ENCODE measurements at places on chromosomes 5 and 9. TPM values are rescaled to one million over a fixed set of nuclear protein-coding genes. Genes with fewer than 3 reads are reported as not detected.

- no peak for DNase-seq
Measured at GRCh38 chr9:104934691-104935500, 6.9 kb upstream of the ABCA1 start.

DNA sequence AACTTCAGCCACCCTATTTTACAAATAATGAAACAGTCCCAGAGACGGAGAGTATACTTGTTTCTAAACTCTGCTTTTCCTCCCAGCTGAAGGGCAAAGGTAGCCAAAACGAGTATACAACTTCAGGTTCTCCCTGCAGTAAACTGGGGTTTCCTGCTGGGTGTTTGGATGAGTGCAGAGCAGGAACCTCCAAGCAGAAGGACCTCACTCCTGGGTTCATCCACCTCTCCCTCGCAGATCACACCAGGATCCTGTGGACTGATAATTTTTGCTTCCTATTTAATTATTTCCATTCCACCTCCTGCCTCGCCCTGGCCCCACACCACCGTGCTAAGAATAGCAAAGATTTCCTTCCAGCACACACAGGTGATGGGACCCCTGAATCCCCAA lies 2.0 kb upstream of the FOXB2 start:
- no peak for DNase-seq

DNA sequence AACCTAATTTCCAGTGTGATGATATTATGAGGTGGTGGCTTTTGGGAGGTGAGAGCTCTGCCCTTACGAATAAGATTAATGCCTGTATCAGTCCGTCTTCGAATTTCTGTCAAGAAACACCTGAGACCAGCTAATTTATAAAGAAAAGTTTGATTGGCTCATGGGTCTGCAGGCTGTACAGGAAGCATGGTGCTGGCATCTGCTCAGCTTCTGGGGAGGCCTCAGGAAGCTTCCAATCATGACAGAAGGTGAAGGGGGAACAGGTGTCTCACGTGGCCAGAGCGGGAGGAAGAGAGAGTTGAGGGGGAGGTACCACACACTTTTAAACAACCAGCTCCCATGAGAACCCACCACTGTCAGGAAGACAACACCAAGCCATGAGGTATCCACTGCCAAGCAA lies 46.9 kb downstream of the C9orf50 start:
- no peak for DNase-seq

DNA sequence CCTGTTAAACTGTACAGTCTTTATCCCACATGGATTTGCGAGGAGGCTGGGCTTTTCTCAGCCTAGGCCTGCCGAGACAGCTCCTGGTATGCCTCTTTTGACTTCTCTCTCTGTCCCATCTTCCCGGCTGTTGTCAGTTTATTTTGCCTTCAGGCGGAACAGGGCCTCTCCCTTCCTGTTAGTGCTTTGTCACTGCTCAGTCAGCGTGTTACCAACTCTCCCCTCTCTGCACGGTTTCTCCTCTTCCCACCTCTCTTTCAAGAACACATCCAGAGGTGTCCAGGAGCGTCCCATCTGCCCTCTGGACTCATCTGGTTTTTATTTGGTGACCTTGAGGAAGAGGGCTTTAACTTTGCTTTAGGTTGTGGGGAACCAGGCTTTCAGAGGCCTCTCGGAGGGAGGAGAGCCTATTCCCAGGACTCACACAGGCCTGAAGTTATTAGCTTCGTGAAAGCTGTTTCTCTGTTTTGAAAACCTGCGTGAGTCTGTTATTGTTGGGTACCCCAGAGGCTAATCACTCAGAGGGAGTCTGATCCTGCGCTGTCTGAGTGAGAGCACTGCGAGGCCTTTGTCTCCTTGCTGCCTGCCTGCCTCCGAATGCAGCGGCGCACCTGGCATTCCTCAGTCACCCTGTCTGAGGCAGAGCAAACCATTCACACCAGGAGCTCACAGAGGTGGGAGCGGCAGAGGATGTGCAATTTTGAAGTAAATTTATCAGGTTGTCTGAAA lies 234.4 kb upstream of the MPDZ start:
- peak; percentile 60 for DNase-seq

GRCh38 chr9:112043423-112043822 lies 131.7 kb downstream of the SUSD1 start:
- no peak for DNase-seq

GRCh38 chr9:127635201-127635735 lies 23.2 kb downstream of the STXBP1 start:
- no peak for DNase-seq

DNA sequence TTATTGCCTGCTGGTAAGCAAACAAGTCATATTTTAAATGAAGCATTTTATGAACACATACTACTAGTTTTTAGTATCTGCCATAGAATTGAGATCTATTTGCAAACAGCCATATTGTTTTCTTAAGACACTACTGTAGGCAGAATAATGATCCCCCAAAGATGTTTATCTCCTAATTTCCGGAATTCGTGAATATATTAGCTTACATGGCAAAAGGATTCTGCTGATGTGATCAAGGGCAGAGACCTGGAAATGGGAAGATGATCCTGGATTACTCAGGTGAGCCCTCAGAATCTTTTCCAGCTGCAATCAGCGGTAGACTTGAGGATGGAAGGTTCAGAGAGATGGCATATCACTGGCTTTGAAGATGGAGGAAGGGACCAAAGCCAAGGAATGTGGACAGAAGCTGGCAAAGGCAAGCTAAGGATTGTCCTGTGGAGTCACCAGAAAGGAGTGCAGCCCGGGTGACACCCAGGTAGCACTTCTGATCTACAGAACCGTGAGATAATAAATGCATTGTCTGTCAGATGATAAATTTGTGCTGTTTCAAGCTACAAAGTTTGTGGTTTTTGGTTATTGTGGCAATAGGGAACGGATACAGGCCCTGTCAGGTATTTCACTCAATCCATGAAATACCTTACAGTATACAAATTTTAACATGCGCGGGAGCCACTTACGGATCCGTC lies 1.0 kb upstream of the ERCC6L2 start:
- no peak for DNase-seq

DNA sequence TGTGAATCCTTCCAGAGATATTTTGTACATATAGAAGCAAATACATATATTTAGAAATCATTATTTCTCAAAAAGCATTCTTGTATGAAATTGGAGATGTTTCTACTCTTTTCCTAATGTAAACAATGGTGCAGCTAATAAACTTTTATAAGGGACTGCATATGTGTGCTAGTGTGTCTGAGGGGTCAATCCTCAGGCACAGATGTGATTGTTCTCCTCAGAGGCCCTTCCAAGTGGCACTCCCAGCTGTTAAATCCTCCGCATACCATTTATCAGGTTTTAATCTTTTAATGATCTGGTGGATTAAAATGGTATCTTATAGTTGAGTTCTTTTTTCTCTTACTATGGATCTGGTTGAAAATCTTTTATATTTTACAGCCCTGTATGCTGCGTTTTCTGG lies 5.6 kb upstream of the OMD start:
- DNase-seq, result no peak

DNA sequence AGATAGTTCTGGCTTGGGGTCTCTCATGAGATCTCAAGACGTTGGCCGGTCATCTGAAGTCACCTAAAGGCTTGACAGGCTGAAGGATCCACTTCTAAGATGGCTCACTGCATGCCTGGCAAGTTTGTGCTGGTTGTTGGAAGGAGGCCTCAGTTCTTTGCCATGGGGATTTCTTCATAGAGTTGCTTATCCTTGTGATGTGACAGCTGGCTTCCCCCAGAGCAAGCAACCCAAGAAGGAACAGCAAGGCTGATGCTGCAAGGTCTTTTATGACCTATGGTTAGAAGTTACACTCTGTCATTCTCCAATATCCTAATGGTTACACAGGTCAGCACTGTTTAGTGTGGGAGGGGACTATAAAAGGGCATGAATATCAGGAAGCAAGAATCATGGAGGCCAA lies 20.7 kb upstream of the GRPEL2 start:
- no peak for DNase-seq

GRCh38 chr5:78327761-78328510 lies 32.5 kb upstream of the SCAMP1 start:
- no peak for DNase-seq

- DNase-seq, result no peak
Measured at GRCh38 chr5:148909766-148910165, 83.4 kb downstream of the ADRB2 start.

DNA sequence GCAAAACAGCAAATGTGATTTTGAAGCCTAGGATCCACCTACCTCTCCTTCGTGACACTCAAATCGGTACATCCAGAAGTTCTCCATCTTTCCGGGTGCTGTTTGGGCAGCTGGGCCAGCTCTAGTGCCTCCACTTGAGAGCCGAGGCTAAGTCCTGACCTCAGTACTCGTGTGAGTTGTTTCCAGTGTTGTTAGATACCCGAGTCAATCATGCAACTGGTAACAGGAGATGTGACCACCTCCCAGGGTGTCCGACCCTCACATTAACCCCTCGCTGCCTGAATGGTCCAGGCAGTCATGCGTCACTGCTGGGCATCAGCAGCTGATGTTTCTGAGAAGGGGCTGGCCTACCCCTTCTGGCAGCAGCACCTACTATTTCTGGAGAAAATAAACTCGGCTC lies 170.3 kb downstream of the ENTREP1 start:
- no peak for DNase-seq

GRCh38 chr9:135418161-135418560 lies 61.4 kb upstream of the PPP1R26 start:
- no peak for DNase-seq

DNA sequence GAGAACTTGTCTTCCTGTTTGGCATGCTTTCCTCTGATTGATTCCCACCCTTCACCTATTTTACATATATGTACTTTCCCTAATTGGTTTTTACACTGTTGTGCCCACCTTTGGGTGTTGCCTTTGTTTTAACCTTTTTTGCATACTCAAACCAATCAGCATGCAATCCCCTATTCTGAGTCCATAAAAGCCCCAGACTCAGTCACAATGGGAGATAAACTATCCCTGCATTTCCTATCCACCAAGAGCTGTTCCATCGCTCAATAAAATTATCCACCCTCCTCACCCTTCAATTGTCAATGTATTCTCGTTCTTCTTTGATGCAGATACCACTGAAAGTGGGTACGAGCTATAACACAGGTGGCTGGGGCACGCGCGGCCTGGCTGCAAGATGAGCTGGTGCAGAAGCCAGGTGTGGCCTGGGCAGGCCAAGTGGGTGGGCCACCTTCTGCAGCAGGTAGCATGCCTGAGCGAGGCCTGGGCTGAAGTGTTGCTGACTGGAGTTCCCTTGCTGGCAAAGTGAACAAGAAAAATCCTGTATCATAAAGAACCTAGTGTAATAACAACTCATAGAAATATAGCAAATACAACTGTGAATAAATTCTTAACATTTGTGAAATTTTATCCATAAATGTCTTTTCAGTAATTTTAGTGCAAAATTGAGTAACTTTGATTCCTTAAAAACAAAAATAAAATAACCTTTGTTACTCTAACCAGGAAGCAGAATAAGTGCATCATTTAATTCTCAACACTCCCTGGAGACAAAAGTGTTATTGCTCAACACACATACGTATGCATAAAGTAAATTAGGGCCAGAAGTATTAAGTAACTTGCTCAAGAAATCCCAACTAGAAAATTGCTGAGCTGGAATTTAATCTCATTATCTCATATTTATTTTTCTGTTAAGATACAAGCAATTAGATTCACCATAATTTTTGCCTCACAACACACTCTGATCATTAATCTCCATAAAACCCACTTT lies 685.3 kb upstream of the EDIL3 start:
- DNase-seq, result no peak

GRCh38 chr5:98705841-98706240 lies 67.6 kb upstream of the RGMB start:
- no peak for DNase-seq

- DNase-seq, result no peak
Measured at GRCh38 chr5:83548581-83548980, 77.0 kb downstream of the VCAN start.

- DNase-seq, result no peak
Measured at GRCh38 chr5:173646692-173647091, 30.2 kb upstream of the BOD1 start.

GRCh38 chr9:128082151-128082550 lies 14.1 kb downstream of the SLC25A25 start:
- DNase-seq, result peak; percentile 42

GRCh38 chr5:166716856-166717492 lies 1574.5 kb upstream of the WWC1 start:
- no peak for DNase-seq

DNA sequence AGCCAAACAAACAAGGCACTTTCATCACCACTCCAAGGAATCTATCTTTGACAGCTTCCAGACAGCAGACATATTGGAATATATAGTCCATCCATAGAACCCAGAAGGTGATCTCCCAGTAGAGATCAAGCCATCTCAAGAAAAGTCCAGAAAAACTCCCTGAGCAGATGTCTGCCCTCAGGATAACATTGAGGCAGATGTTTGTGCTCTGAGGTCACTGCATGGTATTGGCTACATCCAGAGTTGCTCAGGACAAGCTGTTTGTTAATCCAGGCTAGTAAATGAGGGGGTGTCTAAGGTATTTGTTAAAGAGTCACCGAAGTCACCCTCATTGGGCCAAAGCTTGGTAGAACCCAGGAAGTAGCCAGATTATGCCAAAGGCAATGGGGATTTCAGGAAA lies 556.3 kb upstream of the KLF4 start:
- no peak for DNase-seq

- no peak for DNase-seq
Measured at GRCh38 chr5:20370061-20370460, 382.1 kb upstream of the CDH18 start.

GRCh38 chr9:35910613-35911359 lies 1.5 kb downstream of the SPAAR start:
- DNase-seq, result peak; percentile 53

DNA sequence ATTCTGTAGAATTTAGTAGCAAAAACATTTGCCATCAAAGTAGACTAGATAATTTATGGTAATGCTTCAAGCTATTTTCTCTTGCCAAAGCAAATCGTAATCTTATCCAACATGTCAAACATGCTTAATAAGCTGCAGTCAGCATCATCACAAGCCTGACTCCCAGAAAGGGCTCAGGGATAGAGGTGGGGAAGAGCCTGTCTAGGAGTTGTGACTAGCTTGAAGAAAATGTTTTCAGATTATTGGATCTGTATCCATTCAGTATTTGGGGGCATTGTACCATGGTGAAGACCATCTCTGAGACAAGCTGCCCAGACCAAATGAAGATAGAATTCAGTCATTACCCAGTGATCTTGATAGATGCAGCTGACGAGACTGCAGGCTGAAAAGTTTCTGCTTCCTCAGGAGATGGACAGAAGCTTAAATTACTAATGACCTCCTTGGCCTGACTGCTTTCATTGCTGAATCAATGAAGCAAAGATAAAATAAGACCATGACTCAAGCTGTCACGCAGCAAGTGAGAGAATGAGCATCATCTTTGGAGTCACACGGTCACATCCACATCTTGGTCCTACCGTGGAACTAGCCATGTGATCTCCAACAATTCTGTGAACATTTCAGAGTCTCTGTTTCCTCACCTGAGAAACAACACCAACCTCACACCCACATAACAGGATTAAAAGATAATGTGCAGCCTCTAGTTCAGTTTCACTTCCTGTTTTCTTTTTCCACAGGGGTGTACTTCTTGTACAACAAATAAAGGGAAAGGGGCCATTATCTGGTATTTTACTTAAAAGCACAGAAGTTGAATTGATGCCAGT lies 9.4 kb downstream of the ERAP2 start:
- no peak for DNase-seq

TAF11L5 gene
- total RNA-seq, result not detected

FCN2 gene
- total RNA-seq, result 2.4 TPM

FBLL1 gene
- total RNA-seq, result 1.3 TPM

GRM6 gene
- total RNA-seq, result not detected

HTR1A gene
- total RNA-seq, result 1.2 TPM

ISOC1 gene
- 48.1 TPM for total RNA-seq

DDX46 gene
- 28.2 TPM for total RNA-seq

LCN1 gene
- not detected for total RNA-seq

CDH6 gene
- total RNA-seq, result 1.2 TPM

SGCD gene
- 3.6 TPM for total RNA-seq

CCT5 gene
- total RNA-seq, result 113 TPM

Measured in prostate gland (tissue), 2 donors.